Activated CD4-positive, alpha-beta memory T cell treated with anti-CD3 and anti-CD28 coated beads, Interleukin-2, amount 10 ng/mL, durations not matched to agents 7 days and 5 days (primary cell): ENCODE measurements at places on chromosomes 16 and 17. TPM values are rescaled to one million over a fixed set of nuclear protein-coding genes. Genes with fewer than 3 reads are reported as not detected.

PRAC1 gene
- not detected for total RNA-seq

DNA sequence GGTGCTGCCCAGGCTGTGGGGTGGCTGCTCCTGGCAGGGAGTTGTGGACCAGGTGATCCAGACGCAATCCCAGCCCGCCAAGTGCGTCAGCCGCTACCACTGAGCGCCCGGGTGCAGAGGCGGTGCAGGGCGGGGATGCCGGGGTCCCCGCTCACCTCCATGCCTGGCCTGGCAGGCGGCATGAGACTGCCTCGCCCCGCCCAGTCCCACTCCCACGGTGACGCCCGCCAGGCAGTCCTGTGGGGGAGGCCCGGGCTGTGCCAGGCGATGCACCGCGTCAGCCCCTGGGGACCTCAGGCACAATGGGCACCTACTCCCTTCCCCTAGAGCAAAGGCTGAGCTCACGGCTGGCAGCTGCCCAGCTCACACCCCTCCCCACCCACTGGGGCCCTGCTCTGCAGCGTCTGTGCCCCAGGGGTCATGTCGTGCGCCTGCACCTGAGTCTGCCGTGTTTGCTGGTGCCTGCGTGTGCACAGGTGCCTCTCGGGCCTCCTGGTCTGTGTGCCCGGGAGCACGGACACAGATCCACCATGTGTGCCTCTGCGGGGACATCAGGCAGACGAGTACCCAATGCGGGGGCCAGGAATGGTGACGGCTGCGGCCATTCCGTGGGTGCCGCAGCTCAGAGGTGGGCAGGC, 5.3 kb downstream of the RPUSD1 start:
- H3K27ac ChIP-seq = no peak overlapping the region
- H3K36me3 ChIP-seq = peaks cover 6% of the 10 kb centered on the region
- H3K4me3 ChIP-seq = no peak overlapping the region
- no peak for DNase-seq
- H3K4me1 ChIP-seq = peaks cover 13% of the 10 kb centered on the region
- H3K27me3 ChIP-seq = no peaks in the 10 kb centered on the region

ZFHX3 gene
- 0.38 TPM for total RNA-seq

CCR7 gene
- total RNA-seq = 44.6 TPM

- DNase-seq = no peak
- H3K27ac ChIP-seq = no peak overlapping the region
- H3K4me3 ChIP-seq = no peak overlapping the region
- H3K4me1 ChIP-seq = peaks cover 10% of the 10 kb centered on the region
Measured at GRCh38 chr16:88667461-88667860, 4.6 kb upstream of the MVD start.

GRCh38 chr16:77171745-77172635, 19.0 kb upstream of the MON1B start:
- peaks cover 25% of the 10 kb centered on the region for H3K27me3 ChIP-seq
- H3K27ac ChIP-seq = no peak overlapping the region
- DNase-seq = no peak
- no peaks in the 10 kb centered on the region for H3K4me1 ChIP-seq

- H3K36me3 ChIP-seq = peaks cover 12% of the 10 kb centered on the region
- no peaks in the 10 kb centered on the region for H3K27me3 ChIP-seq
- peak; percentile 41 for DNase-seq
Measured at GRCh38 chr17:81239714-81240555, 817 bp downstream of the NDUFAF8 start.

GRCh38 chr17:73589363-73589980, 54.8 kb downstream of the SDK2 start:
- H3K27ac ChIP-seq = no peak overlapping the region
- H3K4me3 ChIP-seq = no peak overlapping the region
- DNase-seq = no peak
- H3K4me1 ChIP-seq = peaks cover 46% of the 10 kb centered on the region

DNA sequence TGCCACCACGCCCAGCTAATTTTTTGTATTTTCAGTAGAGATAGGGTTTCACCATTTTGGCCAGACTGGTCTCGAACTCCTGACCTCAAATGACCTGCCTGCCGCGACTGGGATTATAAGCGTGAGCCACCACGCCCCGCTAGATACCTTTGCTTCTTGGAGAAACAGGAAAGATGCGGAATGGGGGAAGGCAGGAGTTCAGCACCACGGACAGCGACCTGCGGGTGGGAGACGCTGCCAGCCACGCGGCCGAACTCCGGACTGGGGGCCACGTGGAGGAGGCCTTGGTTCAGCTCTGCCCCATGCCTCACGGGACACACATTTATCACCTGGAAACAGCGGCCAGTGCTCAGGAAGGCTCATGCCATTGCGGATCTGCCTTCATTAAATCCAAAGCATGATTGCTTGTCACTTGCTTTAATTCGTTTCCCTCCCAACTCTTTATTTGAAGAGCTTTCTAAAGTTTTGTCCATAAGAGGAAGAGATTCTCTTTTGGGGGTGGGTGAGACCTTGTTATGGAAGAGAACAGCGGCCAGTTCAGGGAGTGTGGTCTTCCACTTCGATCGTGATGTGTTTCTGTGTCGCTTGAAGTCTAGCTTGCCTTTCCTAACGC, 219.9 kb downstream of the ENGASE start:
- no peak overlapping the region for H3K27ac ChIP-seq
- no peak overlapping the region for H3K4me3 ChIP-seq
- H3K4me1 ChIP-seq = no peaks in the 10 kb centered on the region

STAT5B gene
- 171 TPM for total RNA-seq

- H3K36me3 ChIP-seq = peaks cover 7% of the 10 kb centered on the region
- H3K4me1 ChIP-seq = no peaks in the 10 kb centered on the region
- no peak overlapping the region for H3K27ac ChIP-seq
- H3K27me3 ChIP-seq = no peaks in the 10 kb centered on the region
- no peak overlapping the region for H3K4me3 ChIP-seq
Measured at GRCh38 chr17:64155751-64156544, 26.0 kb upstream of the ERN1 start.

DNA sequence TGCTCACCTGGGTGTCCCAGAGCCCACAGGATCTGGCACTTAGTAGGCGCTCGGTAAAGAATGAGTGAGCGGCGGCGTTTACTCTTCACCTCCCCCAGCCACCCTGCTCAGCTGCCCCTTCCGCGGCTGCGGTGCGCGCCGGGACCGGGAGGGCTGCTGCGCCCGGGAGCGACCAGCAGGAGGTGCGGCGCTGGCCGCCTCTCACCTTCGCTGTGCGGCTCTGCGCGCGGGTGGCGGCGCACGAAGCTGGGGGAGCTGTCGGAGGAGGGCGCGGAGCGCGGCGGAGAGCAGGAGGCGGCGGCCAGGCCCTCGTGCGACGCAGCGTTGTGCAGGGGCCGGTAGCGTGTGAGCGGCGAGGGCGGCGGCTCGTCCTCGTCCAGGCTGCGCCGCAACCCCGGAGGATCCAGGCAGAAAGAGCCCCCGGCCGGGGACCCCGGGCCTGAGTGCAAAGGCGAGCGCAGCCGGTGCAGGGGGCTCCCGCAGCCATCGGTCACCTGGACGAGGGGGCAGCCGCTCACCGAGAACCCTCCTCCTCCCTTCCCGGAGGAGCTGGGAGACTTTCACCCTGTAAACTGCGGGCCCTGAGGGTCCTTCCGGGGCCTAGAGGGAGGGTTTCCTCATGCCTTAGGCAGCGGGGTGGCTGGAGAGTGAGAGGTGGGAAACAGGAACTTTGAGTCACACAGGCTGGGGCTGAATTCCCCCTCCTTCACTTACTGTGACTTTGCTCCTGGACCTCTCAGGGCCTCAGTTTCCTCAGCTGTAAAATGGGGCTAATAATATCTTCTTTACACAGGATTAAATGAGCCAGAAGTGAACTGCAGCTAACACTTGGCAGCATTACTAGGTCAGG, 12.5 kb downstream of the SAMD14 start:
- no peak overlapping the region for H3K4me3 ChIP-seq
- peak; percentile 63 for DNase-seq
- no peak overlapping the region for H3K27ac ChIP-seq

GRCh38 chr17:50604513-50604912, 30.2 kb upstream of the ABCC3 start:
- H3K27me3 ChIP-seq = peaks cover 22% of the 10 kb centered on the region
- no peaks in the 10 kb centered on the region for H3K4me1 ChIP-seq
- no peak for DNase-seq
- no peak overlapping the region for H3K27ac ChIP-seq
- no peaks in the 10 kb centered on the region for H3K36me3 ChIP-seq
- no peak overlapping the region for H3K4me3 ChIP-seq

DNA sequence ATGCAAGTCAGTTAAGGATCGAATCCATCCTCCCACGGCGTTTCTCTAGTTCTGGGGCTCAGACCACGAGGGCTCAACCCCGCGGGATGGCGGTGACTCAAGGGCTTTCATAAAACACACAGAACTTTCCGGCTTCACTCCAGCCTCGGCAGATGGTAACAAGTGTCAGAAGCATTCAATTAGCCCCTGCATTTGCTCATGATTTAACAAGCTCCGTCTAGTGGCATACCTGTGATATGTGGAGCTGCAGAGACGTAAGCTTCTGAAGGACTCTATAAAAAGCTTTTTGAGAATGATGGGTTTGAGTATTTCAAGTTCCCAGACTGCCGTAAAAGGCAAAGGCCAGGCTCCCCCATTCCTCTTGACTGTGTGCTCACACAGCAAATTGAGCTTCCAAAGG, 91.3 kb upstream of the SEC14L1 start:
- DNase-seq = no peak
- H3K27ac ChIP-seq = no peak overlapping the region
- no peaks in the 10 kb centered on the region for H3K27me3 ChIP-seq

DNA sequence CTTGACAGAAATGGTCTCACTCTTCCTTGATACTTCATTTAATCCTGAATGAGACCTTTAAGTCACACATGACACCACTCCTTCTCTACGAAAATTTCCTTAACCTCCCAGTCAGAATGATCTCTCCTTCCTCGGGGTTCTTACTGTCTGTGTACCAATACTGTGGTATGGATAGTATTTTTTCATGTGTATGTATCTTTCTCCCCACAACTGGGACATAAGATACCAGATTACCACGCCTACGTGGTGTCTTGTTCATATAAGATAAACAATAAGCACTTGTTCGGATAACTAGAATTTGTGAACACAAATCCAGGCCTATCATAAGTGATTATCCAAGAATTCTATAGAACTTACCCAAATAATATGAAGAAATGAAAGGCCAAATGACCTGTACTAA, 11.3 kb downstream of the NUP88 start:
- no peak overlapping the region for H3K4me3 ChIP-seq
- H3K36me3 ChIP-seq = peaks cover 42% of the 10 kb centered on the region
- no peak overlapping the region for H3K27ac ChIP-seq
- no peak for DNase-seq
- no peaks in the 10 kb centered on the region for H3K27me3 ChIP-seq

CA7 gene
- total RNA-seq = not detected

DNA sequence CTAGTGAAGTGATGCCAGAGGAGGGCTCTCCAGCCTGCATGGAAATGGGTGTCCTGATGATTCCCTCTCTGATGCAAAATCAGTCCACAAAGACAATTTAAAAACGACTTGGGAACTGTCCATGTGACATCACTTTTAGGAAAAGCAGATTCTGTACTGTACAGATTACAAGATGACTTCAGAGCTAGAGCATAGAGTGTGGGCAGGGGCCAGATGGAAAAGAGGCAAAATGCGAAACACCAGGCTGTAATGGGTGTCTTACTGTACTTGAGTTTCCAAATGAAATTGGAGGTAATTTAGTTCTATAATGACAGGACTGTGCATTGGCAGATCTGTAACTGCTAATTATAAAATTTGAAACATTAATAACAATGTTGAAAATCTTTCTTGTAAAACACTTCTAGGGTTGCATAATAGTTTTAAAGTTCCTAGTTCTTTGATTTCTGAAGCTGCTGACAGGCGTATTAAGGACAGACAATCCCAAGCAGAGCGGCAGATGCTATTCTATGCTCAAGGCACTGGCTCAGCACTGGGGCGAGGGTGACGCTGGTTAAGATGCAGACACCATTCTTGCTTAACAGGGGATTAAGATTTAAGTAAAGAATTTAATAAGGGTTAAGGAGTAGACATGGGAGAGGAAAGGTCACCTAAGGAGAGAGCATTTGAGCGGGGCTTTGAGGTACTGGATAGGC, 29.6 kb downstream of the OGFOD1 start:
- no peaks in the 10 kb centered on the region for H3K27me3 ChIP-seq
- no peak overlapping the region for H3K4me3 ChIP-seq
- H3K27ac ChIP-seq = no peak overlapping the region

CCL2 gene
- total RNA-seq = not detected

DNA sequence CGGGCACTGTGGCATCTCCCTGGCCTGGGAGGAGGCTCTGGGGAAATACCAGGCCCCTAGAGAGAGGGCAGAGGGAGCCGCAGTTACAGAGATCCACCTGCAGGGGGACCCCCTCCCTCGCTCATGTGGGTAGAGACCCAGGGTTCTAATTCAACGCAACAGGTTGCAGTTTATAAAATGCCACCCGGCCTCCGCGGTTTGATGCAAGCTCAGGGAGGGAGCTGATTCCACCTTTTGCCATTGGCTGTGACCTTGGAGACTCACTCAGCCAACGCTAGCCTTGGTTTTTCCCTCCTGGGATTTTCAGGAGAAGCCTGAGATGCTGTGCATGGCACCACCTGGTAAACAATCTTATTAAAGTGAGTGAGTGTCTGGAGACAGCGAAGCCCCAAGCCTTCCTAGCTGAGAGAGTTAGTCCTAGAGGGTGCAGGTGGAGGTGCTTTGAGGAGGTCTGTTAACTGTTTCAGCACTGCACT, 12.1 kb downstream of the TTLL6 start:
- H3K36me3 ChIP-seq = no peaks in the 10 kb centered on the region
- DNase-seq = peak; percentile 73
- no peaks in the 10 kb centered on the region for H3K4me1 ChIP-seq

- H3K4me1 ChIP-seq = peaks cover 90% of the 10 kb centered on the region
- peaks cover 56% of the 10 kb centered on the region for H3K36me3 ChIP-seq
- H3K27me3 ChIP-seq = no peaks in the 10 kb centered on the region
- peak overlapping the region; percentile 95 for H3K27ac ChIP-seq
Measured at GRCh38 chr16:68079626-68080344, 5.4 kb upstream of the NFATC3 start.

- H3K36me3 ChIP-seq = peaks cover 58% of the 10 kb centered on the region
- H3K4me1 ChIP-seq = no peaks in the 10 kb centered on the region
- no peak overlapping the region for H3K27ac ChIP-seq
- H3K4me3 ChIP-seq = no peak overlapping the region
Measured at GRCh38 chr16:3774156-3774767, 56.9 kb upstream of the TRAP1 start.

DNA sequence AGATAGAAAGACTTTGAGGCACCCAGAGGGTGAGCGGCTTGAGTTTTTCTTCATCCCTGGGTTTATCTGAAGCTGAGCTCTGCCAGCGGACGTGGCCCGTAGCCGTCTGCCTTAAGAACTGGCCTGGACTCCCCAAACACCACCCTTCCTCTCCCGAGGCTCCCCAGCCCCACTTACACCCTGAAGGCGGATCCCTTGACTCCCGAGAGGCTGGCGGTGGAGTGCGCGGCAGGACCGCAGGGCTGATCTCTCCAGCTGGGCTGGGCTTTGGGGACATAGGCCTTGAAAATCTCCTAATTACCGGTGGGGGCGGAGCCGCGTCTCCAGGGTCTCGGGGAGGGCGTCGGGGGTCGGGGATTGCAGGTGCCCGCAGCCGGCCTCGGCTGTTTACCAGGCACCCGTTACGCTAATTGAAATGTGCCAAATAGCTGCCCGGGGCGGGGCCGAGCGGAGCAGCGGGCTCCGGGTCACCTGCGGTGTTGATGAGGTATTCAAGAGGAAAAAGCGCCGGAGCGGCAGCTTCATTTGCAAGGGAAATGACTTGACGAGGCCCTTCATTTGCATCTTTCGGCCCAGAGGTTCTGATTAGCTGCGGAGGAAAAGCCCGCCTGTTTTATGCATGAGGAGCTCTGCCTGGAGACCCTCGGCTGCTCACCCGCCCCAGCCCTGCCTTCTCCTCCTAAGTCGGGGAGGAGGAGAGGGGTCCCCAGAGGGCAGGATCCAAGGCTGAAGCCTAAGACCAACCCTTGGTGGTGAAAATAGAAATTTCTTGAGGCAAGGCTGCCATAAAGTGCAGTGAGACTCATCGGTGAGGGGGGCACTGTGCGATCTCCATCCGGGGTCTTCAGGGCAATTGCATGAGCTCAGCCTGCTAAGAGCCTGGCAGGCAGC, 100.7 kb downstream of the MGAT5B start:
- peaks cover 15% of the 10 kb centered on the region for H3K4me1 ChIP-seq
- no peaks in the 10 kb centered on the region for H3K36me3 ChIP-seq
- H3K4me3 ChIP-seq = peak overlapping the region; percentile 9

CNGB1 gene
- not detected for total RNA-seq
